ENCODE measurements at places on chromosomes 3 and 15. TPM values are rescaled to one million over a fixed set of nuclear protein-coding genes. Genes with fewer than 3 reads are reported as not detected.

GRCh38 chr15:100229181-100230163 is 112.3 kb downstream of the ADAMTS17 start:
- H3K4me1 ChIP-seq: peaks cover 10% of the 10 kb centered on the region
- H3K27ac ChIP-seq: no peak overlapping the region
- H3K27me3 ChIP-seq: no peaks in the 10 kb centered on the region

The TM4SF18 gene
- 6.3 TPM for total RNA-seq

The SLC12A1 gene
- total RNA-seq: not detected

The PPP2R3A gene
- total RNA-seq: 13.0 TPM

- H3K27ac ChIP-seq: no peak overlapping the region
- H3K4me1 ChIP-seq: no peaks in the 10 kb centered on the region
- H3K4me3 ChIP-seq: no peak overlapping the region
- H3K36me3 ChIP-seq: no peaks in the 10 kb centered on the region
- H3K27me3 ChIP-seq: no peaks in the 10 kb centered on the region
- DNase-seq: no peak
Observed at GRCh38 chr3:112492124-112492523, 7.1 kb downstream of the BTLA start.

- peaks cover 27% of the 10 kb centered on the region for H3K4me1 ChIP-seq
- H3K27ac ChIP-seq: peak overlapping the region; percentile 84
- H3K4me3 ChIP-seq: no peak overlapping the region
Observed at GRCh38 chr3:58167431-58168351, 43.1 kb downstream of the DNASE1L3 start.

GRCh38 chr3:42631620-42632019 is 21.9 kb upstream of the ZBTB47 start:
- no peak for DNase-seq
- H3K36me3 ChIP-seq: no peaks in the 10 kb centered on the region
- H3K27ac ChIP-seq: no peak overlapping the region

The KLF15 gene
- total RNA-seq: 138 TPM

DNA sequence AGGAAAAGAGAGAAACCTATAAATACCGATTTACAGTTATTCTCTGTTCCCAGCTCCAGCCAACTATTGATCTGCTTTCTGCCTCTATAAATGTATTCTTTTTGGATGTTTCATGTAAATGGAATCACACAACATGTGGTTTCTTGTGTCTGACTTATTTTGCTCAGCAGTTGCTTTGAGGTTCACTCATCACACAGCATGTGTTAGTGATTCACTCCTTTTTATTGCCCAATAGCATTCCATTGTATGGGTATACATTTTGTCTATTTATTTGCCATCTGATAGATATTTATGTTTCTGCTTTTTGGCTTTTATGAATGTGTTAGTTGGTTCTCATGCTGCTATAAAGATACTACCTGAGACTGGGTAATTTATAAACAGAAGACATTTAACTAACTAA is 23.6 kb downstream of the CCR1 start:
- no peak for DNase-seq
- H3K27ac ChIP-seq: no peak overlapping the region
- H3K27me3 ChIP-seq: no peaks in the 10 kb centered on the region
- H3K36me3 ChIP-seq: no peaks in the 10 kb centered on the region
- H3K4me3 ChIP-seq: no peak overlapping the region

The CCDC39 gene
- total RNA-seq: not detected

DNA sequence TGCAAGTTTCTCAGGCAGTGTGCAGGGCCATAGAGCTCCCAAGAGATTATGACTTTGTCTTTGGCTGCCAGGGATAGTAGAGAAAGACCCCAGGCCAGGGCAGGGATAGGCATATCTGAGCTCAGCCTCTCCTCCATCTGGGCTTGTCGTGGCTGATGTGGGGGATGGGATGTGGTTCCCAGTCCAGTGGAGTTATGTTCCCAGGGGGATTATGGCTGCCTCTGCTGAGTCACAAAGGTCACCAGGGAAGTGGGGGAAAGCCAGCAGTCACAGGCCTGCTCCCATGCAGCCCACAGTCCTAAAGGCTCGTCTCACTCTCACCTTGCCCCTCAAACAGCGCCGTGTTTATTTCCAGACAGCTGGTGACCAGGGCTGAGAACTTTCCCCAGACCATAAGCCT is 354.9 kb downstream of the SI start:
- H3K4me1 ChIP-seq: no peaks in the 10 kb centered on the region
- H3K36me3 ChIP-seq: no peaks in the 10 kb centered on the region
- no peaks in the 10 kb centered on the region for H3K27me3 ChIP-seq
- H3K4me3 ChIP-seq: no peak overlapping the region
- H3K27ac ChIP-seq: no peak overlapping the region

The DUOX2 gene
- total RNA-seq: 0.90 TPM

DNA sequence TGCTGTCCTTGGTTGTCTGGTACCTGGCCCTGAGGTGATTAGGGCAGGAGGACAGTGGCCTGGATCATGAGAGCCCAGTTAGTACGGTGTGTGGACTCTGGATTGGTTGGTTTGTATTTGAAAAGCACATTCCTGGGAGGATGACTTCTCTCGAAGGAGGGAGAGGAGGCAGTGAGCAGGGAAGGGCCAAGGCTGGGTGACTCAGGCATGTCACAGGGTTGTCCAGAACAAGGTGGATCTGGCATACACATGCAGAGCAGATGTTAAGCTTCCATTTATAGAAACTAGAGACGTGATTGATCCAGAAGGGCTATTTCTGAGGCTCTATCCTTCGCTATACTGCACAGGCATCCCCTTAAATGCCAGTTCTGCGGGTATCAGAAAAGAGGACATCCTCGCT is 34.4 kb downstream of the FAM240A start:
- H3K4me3 ChIP-seq: no peak overlapping the region
- H3K36me3 ChIP-seq: no peaks in the 10 kb centered on the region
- DNase-seq: no peak
- H3K27ac ChIP-seq: no peak overlapping the region
- H3K4me1 ChIP-seq: no peaks in the 10 kb centered on the region
- H3K27me3 ChIP-seq: no peaks in the 10 kb centered on the region

The TTLL13 gene
- not detected for total RNA-seq

GRCh38 chr3:60884005-60884404 is 367.2 kb downstream of the FHIT start:
- H3K36me3 ChIP-seq: no peaks in the 10 kb centered on the region
- no peak overlapping the region for H3K4me3 ChIP-seq
- H3K27me3 ChIP-seq: no peaks in the 10 kb centered on the region
- no peak for DNase-seq

The PPP1R14D gene
- total RNA-seq: not detected

The FSIP1 gene
- 0.63 TPM for total RNA-seq

The IL17RB gene
- 6.1 TPM for total RNA-seq

DNA sequence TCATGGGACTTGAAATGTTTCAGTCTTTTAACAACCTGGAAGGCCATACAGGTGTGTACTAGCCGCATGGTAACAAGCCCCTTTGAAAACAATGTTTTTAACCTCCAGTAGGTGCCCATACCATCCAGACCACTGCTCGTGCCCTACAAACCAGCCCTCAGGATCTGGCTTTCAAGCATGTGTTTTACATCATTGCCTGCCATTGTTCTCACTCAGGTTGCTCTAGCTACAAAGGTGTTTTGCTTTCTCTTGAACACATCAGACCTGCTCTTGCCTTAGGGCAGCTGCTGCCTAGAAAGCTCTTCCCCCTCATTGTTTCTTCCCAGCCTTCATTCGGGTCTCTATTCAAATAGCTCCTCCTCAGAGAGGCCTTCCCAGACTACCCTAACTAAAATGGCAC is 32.3 kb upstream of the MAP3K13 start:
- H3K4me1 ChIP-seq: no peaks in the 10 kb centered on the region
- DNase-seq: no peak
- no peaks in the 10 kb centered on the region for H3K36me3 ChIP-seq
- H3K4me3 ChIP-seq: no peak overlapping the region

DNA sequence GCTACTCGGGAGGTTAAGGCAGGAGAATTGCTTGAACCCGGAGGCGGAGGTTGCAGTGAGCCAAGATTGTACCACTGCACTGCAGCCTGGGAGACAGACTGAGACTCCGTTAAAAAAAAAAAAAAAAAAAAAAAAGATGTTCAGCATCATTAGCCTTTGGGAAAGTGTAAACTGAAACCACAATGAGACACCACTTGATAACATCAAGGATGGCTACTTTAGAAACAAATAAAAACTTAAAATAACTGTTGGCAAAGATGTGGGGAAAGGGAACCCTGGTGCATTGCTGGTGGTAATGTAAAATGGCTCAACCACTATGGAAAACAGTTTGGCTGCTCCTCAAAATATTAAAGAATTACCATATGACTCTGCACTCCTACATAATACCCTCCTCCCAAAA is 1.9 kb downstream of the LEO1 start:
- DNase-seq: no peak
- H3K4me1 ChIP-seq: peaks cover 9% of the 10 kb centered on the region
- no peak overlapping the region for H3K27ac ChIP-seq
- no peak overlapping the region for H3K4me3 ChIP-seq

The GNAT1 gene
- not detected for total RNA-seq

The SNX33 gene
- 44.9 TPM for total RNA-seq

DNA sequence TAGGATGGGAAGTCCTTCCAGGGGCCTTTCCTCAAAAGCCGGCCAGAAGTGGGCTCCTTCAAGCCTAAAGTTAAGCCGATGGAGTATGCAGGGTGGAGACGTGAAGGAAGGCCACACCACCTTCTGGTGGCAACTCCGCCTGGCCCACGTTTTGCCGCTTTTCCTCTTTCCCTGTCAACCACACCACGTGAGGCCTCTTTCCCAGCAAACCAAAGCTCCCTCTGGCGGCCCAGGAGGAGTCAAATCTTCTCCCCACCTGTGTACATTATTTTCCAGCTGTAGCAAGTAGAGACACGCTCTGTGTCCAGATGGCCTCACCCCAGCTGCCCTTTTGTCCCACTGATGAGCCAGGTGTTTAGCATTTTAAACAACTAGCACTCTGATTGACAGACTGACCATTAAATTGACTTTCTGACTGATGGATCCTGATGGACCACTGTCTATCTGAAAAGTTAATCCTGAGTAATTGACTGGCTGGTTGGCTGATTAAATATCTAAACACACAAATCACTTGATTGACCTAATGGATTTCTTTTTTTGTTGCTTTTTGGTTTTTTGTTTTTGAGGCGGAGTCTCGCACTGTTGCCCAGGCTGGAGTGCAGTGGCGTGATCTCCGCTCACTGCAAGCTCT is 59.6 kb upstream of the ZBTB38 start:
- peak; percentile 31 for DNase-seq
- H3K27me3 ChIP-seq: no peaks in the 10 kb centered on the region
- no peaks in the 10 kb centered on the region for H3K4me1 ChIP-seq
- H3K4me3 ChIP-seq: no peak overlapping the region
- no peak overlapping the region for H3K27ac ChIP-seq

Measured in tibial nerve (tissue), 4 donors.